ENCODE measurements at places on chromosomes 3 and 15.

DNA sequence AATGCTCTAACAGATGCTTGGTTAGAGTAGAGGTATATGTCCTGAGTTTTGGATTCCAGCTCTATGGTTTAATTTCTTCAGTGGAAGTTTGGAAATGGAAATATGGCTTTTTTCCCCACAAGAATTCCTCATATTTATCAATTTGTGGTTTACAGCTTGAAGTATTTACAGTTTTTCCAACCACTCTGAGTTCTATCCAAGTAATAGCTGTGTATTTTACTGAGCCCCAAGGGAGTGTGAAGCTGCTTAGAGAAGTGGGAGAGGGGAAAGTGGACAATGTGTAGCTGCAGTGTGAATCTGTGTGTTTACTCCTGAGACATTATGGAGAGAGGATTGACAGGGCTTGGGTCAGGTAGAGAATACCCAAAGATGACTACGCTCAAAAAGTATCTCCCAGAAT lies 54.5 kb downstream of the NEK11 start:
- DNase-seq, result no peak

DNA sequence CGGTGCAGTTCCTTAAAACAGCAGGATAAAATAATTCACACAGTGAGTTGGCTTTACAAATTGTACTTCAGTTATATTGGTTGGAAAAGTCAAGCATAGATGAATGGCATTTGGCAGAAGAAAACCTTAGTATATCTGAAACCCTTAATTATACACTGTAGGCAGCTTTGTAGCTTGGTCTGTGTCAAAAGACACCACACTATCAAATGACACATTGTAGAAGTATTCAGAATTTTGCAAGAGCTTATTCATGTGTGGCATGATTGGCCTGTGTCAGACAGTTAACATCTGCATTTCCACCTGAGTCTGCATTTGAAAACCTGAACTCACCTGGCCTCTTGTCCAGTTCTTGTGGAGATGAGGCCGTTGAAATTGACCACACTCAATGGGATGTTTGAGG lies 13.8 kb downstream of the TMEM266 start:
- no peak for DNase-seq

DNA sequence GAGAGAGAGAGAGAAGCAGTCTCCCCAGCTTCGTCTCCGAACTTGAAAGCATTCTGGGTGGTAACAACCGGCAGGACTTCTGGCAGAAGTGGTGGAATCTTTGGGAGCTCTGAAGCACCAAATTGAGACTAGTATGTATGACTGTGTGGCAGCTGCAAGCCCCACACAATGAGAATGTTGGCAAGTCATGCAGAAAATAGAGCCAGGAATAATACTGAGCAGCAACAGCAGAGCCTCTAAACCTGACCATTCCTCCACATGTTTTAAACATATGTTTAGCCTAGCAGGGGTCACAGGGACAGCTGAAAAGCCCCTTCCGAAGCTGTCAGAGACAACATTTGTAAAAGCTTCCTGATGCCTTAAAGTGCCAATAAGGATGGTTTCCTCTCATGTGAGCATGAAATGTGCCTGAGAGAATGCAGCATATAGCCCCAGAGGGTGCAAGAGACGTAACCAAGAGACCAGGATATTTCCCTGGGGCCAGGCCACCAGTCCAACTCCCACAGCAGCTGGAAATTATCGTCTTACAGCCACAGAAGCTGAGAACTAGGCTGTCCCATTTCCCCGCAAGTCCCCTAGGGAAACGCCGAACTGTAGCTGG lies 178.6 kb upstream of the CCDC54 start:
- DNase-seq, result no peak

- no peak for DNase-seq
Measured at GRCh38 chr3:5292512-5292911, 105.0 kb downstream of the EDEM1 start.

- DNase-seq, result no peak
Measured at GRCh38 chr3:115689928-115690327, 66.6 kb downstream of the GAP43 start.

DNA sequence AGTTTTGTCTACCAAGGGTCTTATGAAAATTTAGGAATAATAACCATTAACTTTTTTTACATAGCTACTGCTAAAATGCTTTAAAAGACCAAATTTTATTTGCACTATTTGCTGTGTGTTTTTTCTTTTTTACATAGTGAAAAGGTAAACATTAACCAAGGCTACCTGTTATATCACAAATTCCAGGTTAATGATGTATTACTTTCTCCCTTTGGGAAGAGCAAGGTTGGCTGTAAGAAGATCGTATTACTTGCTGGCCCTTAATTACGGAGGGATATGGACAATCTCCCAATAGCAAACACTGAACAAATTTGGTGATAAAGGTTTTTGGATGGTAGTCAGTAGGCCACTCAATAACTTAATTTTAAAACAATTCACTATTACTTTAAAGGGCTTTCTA lies 22.4 kb downstream of the LRRC58 start:
- no peak for DNase-seq

DNA sequence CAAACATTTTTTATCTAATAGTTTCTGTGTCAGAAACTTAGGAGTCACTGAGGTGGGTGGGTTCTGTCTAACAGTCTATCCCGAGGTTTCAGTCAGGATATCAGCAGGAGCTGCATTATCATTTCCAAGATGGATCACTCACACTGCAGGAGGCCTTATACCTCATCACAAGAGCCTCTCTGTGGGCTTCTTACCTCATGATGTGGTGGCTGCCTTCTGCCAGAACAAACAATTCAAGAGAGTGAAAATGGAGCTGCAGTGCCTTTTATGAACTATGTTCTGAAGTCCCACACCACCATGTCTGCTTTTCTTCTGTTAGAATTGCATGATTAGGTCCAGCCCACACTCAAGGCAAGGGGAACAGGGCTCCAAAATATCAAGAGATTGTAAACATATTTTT lies 27.9 kb downstream of the RFX7 start:
- DNase-seq, result no peak

GRCh38 chr3:177714945-177715344 lies 517.7 kb upstream of the TBL1XR1 start:
- no peak for DNase-seq

- DNase-seq, result no peak
Measured at GRCh38 chr3:161253711-161254110, 32.6 kb downstream of the NMD3 start.

DNA sequence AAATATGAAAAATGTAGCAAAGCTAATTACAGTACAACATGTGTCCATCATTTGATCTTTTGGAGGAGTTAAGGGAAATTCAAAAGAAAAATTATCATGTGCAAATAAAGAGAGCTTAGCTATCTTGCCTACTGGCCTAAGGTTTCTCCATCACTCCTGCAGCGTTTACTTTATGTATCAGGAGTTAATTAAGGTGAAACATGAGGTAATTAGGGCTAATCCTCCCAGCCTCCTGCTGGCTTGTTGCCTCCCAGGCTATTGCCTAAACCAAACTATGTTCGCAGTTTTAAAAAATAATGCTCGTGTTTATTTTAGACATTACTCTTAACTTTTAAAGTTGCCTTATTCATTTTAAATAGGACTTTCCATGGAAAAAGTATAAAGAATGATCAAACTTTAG lies 367.5 kb downstream of the ROBO2 start:
- DNase-seq, result no peak

- DNase-seq, result no peak
Measured at GRCh38 chr3:25592510-25592968, 72.2 kb downstream of the TOP2B start.

- no peak for DNase-seq
Measured at GRCh38 chr15:67701669-67702068, 123.6 kb upstream of the SKOR1 start.

- no peak for DNase-seq
Measured at GRCh38 chr3:20240154-20240883, 54.3 kb upstream of the SGO1 start.

- no peak for DNase-seq
Measured at GRCh38 chr15:87874896-87875711, 381.4 kb downstream of the NTRK3 start.

- DNase-seq, result no peak
Measured at GRCh38 chr3:46242120-46242519, at the start of gene CCR3. TSS of gene CCR3 (plus strand) at chr3:46242460. CDS start at chr3:46265159, 22,699 bp downstream.

GRCh38 chr3:139342054-139342453 lies 1.8 kb upstream of the MRPS22 start:
- DNase-seq, result no peak

- no peak for DNase-seq
Measured at GRCh38 chr15:80596521-80596976, 98.6 kb upstream of the ABHD17C start.

DNA sequence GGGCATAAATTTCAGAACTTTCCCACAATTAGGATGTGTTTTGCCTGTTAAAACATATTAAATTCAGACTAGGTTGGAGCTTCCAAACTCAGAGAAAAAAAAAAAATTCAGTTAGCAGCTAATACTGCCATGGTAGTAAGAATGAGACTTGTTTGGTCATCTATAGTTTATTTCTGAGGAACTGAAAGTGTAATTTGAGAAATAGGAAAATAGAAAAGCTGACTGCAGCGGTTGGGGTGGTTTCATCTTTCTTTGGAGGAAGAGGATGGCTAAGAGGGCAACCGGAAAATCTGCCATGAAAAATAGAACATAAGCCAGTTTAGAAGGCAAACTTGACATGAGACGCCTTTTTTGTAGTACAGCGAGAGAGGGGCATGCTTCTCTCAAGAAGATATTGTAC lies 371.2 kb upstream of the ROBO2 start:
- no peak for DNase-seq

- no peak for DNase-seq
Measured at GRCh38 chr3:169044331-169045113, 619.0 kb downstream of the MECOM start.

DNA sequence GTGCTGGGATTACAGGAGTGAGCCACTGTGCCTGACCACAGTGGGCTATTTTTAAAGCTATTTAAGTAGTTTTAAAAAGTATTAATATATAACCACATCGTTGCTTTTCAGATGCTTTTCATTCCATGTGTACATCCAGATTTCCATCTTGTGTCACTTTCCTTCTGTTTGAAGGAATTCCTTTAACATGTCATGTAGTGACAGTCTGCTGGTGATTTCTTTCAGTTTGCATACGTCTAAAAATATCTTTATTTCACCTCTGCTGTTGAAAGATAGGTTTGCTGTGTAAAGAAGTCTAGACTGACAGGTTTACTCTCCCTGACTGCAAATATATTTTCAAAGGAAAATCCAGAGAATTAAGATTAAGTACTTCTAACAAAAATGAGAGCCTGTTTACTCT lies 12.2 kb downstream of the FAM240A start:
- no peak for DNase-seq
